ENCODE measurements at places on chromosomes 3 and 15.

DNA sequence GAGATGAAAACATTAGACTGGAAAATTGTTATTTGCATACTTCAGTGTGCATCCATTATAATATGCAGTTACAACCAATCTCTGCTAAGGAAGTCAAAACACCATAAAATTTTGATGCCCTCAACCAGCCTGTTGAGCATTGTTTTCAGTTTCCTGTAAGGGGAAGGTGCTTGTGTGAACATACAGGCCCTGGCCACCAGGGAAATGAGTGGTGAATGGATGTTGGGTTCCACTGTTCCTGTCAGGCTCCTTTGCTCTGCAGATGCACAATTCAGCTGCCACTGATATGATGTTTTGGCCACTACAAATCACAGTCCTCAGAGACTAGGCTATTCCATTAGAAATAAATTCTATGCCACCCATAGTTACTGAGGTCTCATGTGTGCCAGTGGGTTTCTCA is 184.6 kb downstream of the SYNPR start:
- DNase-seq: no peak
- H3K4me1 ChIP-seq: no peaks in the 10 kb centered on the region
- no peak overlapping the region for H3K27ac ChIP-seq
- no peak overlapping the region for H3K4me3 ChIP-seq
- H3K27me3 ChIP-seq: no peaks in the 10 kb centered on the region

DNA sequence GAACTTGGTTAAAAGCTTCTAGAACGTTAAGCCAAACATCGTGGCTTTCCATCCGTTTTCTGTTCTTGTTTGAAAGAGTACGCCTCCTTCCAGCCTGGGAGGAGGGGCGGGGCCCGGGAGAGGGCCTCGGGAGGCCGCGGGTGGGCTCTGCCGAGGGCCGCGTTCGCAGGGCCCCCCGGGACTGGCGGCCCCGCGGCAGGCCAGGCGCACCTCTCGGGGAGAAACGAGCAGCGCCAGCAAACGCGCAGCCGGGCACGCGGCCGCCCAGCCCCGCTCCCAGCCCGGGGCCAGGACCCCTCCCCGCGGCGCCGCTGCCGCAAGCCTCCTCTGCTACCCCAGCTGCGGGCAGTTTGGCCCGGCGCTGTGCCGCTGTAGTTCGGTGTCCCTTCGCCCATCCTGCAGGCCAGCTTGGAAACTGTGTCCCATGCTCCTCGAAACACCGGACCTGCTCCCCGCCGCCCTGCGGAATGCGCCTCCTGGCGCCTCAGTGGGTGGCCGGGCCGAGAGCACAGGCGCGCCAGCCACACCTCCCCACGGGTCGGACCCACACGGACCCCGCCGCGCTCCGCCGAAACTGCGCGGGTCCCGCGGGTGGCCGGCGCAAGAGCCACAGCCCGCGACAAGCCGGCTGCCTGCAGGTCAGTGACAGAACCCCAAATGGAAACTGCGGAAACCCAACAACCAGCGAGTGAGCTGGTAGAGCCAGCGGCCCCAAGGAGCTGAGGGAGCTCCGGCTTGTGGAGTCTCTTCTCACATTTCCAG is 2.3 kb downstream of the OCA2 start:
- H3K27me3 ChIP-seq: peaks cover 67% of the 10 kb centered on the region
- peak; percentile 5 for DNase-seq
- H3K27ac ChIP-seq: no peak overlapping the region
- H3K36me3 ChIP-seq: peaks cover 2% of the 10 kb centered on the region
- H3K4me3 ChIP-seq: peak overlapping the region; percentile 77
- peaks cover 26% of the 10 kb centered on the region for H3K4me1 ChIP-seq

- H3K36me3 ChIP-seq: peaks cover 24% of the 10 kb centered on the region
- H3K4me3 ChIP-seq: no peak overlapping the region
- H3K4me1 ChIP-seq: peaks cover 42% of the 10 kb centered on the region
- peaks cover 23% of the 10 kb centered on the region for H3K27me3 ChIP-seq
Measured at GRCh38 chr15:70509731-70510143, 253.6 kb downstream of the UACA start.

DNA sequence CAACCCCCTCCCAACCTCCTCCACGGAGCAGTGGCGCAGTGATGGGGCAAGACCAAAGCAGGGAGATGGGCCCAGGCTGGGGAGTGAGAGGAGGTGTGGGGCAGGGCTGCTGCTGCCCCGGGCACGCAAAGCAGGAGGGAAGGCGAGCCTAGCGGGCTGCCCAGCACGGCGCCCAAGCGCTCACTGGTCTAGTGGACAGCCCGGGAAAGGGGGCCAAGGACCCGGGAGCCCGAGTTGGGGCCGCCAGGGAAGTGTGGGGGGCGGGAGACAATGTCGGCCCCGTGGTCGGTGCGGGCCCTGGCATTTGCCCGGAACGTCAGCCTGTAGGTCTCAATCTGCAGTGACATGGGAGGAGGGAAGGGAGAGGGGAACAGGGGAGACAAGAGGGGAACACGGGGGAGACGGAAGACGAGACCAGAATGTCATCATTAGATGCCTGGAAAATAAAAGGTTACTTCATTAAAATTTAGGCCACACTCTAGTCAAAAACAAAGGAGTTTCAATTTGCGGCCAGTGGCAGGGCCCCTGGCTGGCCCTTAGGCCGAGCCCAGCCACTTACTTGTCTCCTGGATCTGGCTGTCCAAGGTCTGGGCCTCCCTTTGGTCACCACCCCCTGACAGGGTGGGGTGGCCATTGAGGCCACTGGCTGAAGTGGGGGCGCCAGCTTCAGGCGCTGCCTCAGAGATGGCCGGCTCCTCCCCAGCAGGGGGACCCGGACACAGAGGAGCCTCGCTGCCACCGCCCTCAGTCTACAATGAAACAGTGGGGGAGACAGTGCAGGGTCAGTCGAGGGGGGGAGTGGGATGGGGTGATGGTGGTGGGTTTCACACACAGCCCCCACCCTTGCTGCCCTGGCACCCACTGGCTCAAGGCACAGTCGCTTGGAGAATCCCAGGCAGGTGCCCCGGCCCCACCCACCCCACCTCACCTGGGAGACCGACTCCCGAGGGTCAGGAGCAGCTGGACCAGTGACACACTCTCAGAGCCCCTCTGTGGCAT is 50.0 kb downstream of the DHX30 start:
- peak overlapping the region; percentile 13 for H3K27ac ChIP-seq
- no peaks in the 10 kb centered on the region for H3K4me1 ChIP-seq
- H3K36me3 ChIP-seq: peaks cover 16% of the 10 kb centered on the region

DNA sequence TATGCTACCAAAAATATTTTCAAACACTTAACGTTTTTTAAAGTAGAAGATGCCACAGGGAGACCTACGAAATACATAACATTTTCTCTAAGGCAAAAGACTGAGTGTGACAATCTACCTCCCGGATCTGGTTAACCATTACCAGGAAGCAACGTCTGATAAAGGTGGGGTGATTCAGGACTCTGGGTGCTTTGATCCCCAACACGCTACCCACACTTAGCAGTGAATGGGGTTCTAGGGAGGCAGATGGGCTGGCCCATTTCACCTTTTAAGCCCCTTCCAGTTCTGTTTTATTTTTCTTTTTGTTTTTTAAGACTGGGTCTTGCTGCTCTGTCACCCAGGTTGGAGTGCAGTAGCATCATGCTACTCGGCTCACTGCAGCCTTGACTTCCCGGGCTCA is 39.5 kb downstream of the EIF4E3 start:
- H3K4me1 ChIP-seq: peaks cover 33% of the 10 kb centered on the region
- no peaks in the 10 kb centered on the region for H3K27me3 ChIP-seq
- no peak overlapping the region for H3K27ac ChIP-seq
- H3K36me3 ChIP-seq: peaks cover 71% of the 10 kb centered on the region
- no peak overlapping the region for H3K4me3 ChIP-seq
- DNase-seq: no peak

DNA sequence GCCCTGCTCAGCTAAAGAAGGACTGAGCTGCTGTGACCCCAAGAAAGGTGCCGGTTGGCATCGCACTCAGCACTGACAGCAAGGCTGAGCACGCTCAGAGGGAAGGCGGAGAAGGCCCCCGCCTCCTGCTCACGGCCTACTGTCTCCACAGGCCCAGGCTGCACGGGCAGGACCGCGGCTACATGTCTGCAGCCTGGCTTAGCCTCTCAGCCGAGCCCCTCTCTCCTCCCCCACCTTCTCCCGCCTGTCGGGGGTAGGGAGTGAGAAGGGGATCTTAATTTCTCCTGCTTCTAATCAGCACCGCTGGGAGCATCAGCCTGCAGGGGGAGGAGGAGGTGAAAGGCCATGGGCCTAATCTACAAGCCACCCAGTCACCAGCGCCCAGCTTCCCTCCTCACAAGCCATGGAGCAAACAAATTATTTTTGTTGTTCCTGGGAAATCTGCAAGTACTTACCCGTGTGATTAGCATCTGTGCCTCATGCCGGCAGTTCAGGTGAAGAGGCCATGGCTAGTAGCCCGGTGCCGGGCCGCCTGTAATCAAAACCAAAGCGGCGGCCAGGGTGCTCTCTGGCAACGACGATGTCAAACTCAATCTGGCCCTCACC is 68.1 kb downstream of the EPHB3 start:
- no peaks in the 10 kb centered on the region for H3K36me3 ChIP-seq
- DNase-seq: no peak
- H3K4me3 ChIP-seq: no peak overlapping the region
- H3K27ac ChIP-seq: no peak overlapping the region
- no peaks in the 10 kb centered on the region for H3K4me1 ChIP-seq

DNA sequence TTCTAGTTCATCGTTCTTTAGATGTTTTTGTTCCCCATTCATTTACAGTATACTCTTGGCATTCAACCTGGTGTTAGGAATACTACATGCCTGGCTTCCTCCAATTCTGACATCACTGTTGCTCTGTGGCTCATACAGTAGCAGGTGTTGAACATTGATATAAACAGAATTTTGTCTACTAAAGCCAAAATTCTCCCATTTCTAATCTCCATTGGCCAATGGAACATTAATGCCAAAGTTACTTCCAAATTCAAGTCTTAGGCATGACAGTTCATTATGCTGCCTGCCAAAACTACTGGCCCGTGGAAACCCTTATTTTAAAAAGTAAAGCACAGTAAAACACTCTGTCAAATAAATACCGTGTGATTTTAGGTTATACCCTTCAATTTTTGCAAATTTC is 368.0 kb downstream of the NAALADL2 start:
- H3K4me3 ChIP-seq: no peak overlapping the region
- H3K27ac ChIP-seq: no peak overlapping the region
- DNase-seq: no peak
- H3K4me1 ChIP-seq: no peaks in the 10 kb centered on the region

- H3K4me3 ChIP-seq: no peak overlapping the region
- H3K4me1 ChIP-seq: no peaks in the 10 kb centered on the region
- H3K27ac ChIP-seq: no peak overlapping the region
- H3K36me3 ChIP-seq: no peaks in the 10 kb centered on the region
- DNase-seq: no peak
- no peaks in the 10 kb centered on the region for H3K27me3 ChIP-seq
Measured at GRCh38 chr3:192022412-192022811, 561.4 kb downstream of the PYDC2 start.

- no peaks in the 10 kb centered on the region for H3K27me3 ChIP-seq
- no peaks in the 10 kb centered on the region for H3K4me1 ChIP-seq
- no peak for DNase-seq
- H3K36me3 ChIP-seq: no peaks in the 10 kb centered on the region
- H3K27ac ChIP-seq: no peak overlapping the region
- H3K4me3 ChIP-seq: no peak overlapping the region
Measured at GRCh38 chr3:158520433-158520832, 50.6 kb upstream of the MLF1 start.

DNA sequence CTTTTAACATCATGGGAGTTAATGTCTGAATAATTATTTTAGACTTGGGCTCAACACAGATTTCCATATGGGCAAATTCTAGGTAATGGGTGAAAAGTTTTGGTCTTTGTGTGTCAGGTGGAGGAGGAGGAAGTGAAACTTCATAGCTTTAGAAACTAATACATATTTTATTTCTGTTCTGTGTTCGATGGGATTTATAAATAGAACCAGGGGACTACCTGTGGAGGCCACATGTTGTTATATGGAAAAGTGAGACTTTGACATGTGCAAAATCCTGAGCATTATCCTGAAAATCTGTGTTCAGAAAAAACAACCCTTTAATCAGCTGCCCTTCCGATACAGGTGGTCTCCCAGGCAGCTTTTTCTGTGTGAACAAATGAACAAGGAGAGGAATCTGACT is 209.5 kb downstream of the SOX2 start:
- H3K27me3 ChIP-seq: no peaks in the 10 kb centered on the region
- no peaks in the 10 kb centered on the region for H3K36me3 ChIP-seq
- no peak overlapping the region for H3K27ac ChIP-seq
- H3K4me1 ChIP-seq: no peaks in the 10 kb centered on the region
- no peak for DNase-seq

GRCh38 chr15:93200081-93200836 is 111.2 kb upstream of the RGMA start:
- no peaks in the 10 kb centered on the region for H3K36me3 ChIP-seq
- peaks cover 15% of the 10 kb centered on the region for H3K27me3 ChIP-seq
- no peaks in the 10 kb centered on the region for H3K4me1 ChIP-seq
- H3K4me3 ChIP-seq: no peak overlapping the region
- no peak overlapping the region for H3K27ac ChIP-seq

- no peaks in the 10 kb centered on the region for H3K36me3 ChIP-seq
- no peaks in the 10 kb centered on the region for H3K4me1 ChIP-seq
- no peak for DNase-seq
- H3K27me3 ChIP-seq: no peaks in the 10 kb centered on the region
- H3K27ac ChIP-seq: no peak overlapping the region
Measured at GRCh38 chr15:29533647-29534046, 264.0 kb upstream of the NSMCE3 start.

- H3K27me3 ChIP-seq: peaks cover 9% of the 10 kb centered on the region
- H3K27ac ChIP-seq: no peak overlapping the region
- H3K4me3 ChIP-seq: no peak overlapping the region
- H3K36me3 ChIP-seq: no peaks in the 10 kb centered on the region
- no peaks in the 10 kb centered on the region for H3K4me1 ChIP-seq
- no peak for DNase-seq
Measured at GRCh38 chr3:123859177-123859576, 25.0 kb downstream of the MYLK start.

DNA sequence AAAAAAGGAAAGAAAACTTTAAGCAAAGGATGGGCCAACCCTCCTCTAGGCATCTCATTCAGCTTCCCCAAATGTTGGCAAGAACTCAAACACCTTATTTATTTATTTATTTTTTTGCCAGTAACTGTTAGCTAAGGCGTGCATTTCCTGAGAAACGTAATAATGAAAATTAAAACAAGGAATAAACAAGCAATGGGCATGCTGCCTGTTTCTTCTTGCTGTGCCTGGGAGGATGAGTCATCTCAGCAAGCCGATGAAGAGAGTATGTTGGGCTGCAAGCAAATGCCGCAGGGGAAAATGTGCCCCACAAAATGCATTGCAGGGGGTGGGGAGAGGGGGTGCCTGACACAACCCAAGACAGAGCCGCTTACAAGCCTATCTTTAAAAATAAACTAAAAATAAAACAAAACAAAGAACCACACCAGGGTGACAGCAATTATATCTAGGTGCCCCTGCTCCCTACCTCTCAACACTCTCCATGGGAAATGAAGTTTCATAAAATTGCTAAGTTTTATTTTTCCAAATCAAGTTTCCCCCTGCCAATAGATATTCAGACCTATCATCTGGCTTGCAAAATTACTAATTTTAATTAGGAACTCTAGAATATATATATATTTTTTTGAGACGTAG is 40.3 kb downstream of the EIF4E3 start:
- no peak overlapping the region for H3K4me3 ChIP-seq
- H3K4me1 ChIP-seq: peaks cover 33% of the 10 kb centered on the region
- no peak for DNase-seq
- peaks cover 68% of the 10 kb centered on the region for H3K36me3 ChIP-seq
- H3K27ac ChIP-seq: no peak overlapping the region

All from activated CD4-positive, alpha-beta T cell treated with anti-CD3 and anti-CD28 coated beads, Interleukin-2, amount 10 ng/mL, durations not matched to agents 7 days and 5 days (primary cell).